HS-27A (cell line): ENCODE measurements at places on chromosomes 12 and 14.

DNA sequence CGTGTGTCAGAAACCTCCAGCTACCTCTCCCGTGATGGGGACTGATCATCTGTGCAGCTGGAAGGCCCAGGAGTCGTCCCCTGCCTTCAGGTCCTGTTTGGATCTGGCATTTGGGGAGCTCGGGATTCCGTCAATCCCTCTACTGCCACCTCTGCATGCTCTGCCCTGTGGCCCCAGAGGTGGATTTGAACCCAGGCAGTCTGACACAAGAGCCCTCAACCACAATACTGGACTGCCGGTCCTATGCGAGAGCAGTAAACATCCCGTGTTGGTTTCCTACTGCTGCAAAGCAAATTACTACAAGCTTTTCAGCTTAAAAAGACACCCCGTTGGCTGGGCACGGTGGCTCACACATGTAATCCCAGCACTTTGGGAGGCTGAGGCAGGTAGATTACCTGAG lies 121.9 kb upstream of the FKBP4 start:
- no peak for DNase-seq

DNA sequence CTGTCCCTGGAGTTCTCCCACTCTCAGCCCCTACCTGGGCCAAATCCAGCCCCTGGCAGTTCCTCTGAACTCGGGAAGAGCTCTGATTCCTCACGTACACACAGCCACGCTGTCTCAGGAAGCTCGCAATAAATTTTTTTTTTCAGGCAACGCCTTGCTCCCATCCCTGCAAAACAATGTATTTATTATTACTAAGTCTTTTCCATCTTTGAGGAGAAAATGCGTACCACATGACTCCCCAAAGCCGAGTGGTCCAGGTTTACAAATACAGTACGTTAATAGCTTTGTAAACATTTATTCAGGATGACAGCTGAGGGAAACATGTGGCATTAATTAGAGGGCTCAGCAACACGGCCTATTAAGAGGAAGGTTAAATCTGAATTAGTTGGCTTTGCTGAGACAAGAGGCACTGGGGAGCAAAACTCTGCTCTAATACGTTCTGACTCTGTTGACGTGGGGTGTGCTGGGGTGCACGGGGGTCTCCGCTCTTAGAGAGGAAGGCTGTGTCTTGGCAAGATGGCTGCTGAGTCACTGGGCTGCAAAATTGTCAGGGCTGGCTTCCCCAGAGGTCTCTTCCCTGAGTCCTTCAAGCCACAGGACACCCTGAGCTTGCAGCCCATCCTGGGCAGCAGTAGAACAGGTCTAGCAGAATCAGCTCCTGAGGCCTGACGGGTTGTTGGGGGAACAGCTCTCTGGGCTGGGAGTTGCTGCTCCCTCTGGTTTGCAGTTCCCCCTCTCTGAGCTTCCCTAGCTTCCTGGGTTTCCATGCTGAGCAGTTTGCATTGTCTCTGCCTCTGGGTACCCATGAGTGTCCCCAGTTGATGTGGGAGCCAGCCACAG lies 185.2 kb upstream of the TBX3 start:
- DNase-seq: no peak

GRCh38 chr14:89207925-89208328 lies 209.1 kb downstream of the FOXN3 start:
- DNase-seq: no peak

- no peak for DNase-seq
Observed at GRCh38 chr14:24630087-24630871, 3.7 kb downstream of the GZMB start.

DNA sequence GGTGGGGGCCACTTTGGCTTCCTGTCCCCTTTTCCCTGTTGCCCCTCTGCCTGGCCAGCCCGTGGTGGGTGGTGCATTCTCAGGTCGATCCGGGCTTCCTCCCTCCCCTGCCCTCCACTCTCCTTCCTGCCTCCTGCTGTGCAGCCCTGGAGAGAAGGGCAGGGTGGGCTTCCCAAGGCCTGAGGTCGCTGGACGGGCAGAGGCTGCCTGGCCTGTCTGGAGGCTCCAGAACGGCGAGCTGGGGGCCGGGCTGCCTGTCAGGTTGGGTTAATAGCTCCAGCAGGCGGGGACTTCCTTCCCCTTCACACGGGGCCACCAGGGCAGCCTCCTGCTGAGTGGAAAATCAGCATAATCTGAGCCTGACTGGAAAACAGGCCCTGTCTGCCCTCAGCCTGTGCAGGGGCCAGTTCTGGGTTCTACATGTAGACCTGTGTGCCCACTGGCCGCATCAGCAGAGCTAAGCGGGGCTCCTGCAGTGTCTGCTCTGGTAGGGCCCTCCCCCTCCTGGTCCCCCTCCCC lies 11.3 kb downstream of the KIF26A start:
- no peak for DNase-seq

- no peak for DNase-seq
Observed at GRCh38 chr12:132559652-132560363, 50.6 kb downstream of the LRCOL1 start.

DNA sequence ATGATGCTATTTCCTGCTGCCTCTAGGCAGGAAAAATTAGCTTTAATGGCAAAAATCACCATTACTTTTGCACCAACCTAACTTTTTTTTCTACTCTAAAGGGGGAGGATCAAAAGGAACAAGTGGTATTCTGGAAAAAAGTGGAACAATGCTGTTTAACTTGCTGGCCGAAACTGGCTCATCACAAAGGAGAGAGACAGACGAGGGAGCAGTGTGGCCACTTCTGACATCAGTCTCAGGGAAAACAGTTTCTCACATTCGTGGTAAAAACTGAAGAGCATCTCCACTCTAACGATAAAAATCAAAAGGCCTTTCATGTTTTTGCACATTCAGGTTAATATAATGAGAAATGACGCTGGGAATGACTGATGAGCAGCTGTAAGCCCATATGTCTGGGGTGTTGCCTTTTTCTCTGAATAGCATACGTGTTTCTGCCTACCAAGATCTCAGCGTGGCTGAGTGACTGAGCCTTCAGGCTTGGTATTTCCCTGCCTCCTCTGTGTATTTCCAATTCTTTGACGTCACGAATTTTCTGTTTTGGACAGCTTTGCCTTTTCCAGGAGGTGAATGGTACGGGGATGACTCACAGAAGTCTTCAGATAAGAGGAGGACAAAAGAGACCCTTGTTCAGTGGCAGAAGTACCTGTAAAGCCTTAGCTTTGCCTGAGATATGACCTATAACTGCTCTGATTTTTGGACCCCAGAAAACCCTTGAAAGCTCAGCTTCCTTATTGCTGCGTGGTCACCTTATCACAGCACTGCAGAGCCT lies 358.8 kb downstream of the GLT1D1 start:
- DNase-seq: no peak

DNA sequence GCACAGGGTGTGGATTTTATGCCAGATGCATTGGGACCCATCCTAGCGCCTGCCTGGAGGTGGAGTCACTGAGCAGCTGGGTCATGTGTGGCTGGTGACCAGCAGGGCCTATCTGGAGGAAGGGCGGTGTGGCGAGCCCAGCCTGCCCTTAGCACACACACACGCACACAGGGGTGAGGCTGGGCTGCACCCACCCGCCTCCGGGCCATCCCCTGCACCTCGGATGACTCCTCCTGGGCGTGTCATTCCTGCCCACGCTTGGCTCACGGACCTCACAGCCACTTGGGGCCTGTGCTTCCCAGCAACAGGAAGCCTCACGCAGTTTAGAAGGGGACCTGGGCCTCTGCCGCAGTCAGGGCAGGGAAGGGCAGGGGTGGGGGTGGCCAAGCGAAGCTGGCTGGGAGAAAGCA lies 36.2 kb upstream of the FZD10 start:
- DNase-seq: no peak

- DNase-seq: peak; percentile 41
Observed at GRCh38 chr12:64893961-64894360, 69.5 kb downstream of the TBC1D30 start.

DNA sequence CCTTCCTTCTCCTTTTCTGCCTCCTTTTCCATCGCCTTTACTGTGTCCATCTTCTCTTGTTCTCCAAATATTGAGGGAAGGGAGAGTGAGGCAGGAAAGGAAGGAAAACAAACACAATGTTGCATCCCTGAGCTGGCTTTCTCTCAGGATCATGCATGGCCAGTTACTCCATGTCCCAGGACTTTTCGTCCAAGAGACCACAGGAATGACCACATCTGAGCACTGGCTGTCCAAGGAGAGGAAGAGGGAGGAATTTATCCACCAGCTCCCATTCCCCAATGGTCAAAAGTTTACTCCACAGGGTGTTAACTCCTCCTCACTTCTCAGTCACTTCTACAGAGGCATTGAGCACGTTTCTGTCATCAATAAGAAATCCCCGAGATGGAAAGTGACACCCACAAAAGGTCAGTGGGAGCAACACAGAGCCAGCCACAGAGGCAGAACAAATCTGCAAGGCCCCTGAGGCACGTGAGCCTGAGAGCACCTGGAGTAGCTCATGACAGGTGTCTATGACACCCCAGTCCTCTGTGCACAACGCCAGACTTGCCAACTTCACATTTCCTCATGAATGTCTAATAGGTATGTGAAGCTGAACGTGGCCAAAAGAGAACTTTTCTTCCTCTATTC lies 177.3 kb upstream of the NUDT4 start:
- no peak for DNase-seq

DNA sequence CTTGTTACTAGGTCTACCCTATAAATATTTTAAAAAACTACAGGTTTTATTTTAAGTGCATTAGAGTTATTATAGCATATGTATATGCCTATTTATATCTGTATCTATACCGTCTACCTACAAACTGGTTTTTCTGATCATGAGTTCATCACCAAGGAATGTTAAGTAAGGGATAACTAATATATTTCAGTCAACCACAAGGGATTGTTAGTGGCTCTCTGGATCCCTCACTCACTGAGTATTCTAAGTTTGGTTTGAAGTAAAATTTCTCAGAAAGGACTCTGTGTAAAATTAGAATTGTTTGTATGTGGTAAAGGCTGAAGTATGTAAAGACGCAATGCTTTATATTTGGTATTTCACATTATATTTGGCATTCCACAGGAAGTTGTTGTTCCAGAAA lies 4.8 kb downstream of the EPYC start:
- DNase-seq: no peak

- DNase-seq: no peak
Observed at GRCh38 chr12:22262309-22262708, 72.2 kb downstream of the ST8SIA1 start.

DNA sequence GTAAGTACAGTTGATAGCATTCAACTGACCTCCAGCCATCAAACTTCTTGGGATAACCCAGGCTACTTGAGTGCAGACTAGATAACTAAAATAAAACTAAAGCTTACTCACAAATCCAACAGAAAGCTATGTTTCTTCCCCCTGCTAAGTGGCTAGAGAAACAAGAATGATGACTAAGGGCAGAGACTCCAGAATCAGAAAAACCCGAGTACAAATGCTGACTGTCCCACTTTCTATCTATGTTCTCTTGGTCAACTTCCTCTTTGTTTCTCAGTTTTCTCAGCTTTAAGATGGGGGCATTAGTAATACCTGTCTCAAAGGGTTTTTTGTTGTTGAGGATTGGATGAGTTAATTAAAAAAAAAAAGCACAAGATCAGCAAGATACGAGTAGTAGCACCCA lies 6.1 kb upstream of the NUAK1 start:
- DNase-seq: no peak

- no peak for DNase-seq
Observed at GRCh38 chr12:132550014-132550802, 60.2 kb downstream of the LRCOL1 start.

GRCh38 chr14:81990312-81990761 lies 456.7 kb upstream of the SEL1L start:
- peak; percentile 5 for DNase-seq

DNA sequence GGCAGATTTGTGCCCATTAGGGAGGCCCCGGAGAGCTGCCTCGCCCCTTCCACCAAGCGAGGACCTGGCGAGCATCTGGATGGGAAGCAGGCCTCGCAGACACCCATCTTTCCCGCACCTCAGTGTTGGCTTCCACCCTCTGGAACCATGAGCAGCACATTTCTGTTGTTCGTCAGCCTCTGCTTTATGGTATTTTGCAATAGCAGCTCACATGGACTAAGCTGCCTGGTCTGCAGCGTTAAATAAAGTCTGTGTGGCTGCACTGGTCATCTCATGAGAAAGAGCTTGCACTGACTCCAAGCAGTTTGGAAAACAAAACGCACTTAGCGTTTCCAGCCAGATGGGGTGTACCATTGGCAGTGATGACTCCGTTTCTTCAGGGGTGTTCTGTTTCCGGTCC lies 75.8 kb downstream of the GLT1D1 start:
- DNase-seq: no peak

DNA sequence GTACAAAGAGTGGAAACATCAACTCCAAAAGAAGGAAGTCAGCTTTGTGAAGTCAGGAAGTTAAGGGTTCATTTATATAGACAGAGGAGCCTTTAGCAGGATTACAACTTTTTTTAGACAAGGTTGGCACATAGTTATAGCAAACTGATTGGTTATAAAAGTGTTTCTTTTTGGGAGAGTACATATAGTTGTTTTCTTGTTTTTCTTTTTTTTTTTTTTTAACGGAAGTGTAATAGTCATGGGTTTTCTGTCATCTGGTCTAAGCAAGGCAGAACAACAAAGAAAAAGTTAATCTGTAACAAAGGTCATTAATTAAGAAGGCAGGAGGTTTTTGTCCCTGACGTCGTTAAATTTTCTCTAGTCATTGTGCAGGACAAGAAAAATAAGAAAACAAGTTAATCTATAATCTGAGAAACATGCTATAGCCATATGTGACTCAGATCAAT lies 13.0 kb upstream of the MFAP5 start:
- DNase-seq: no peak

GRCh38 chr14:71244341-71244740 lies 337.1 kb downstream of the PCNX1 start:
- no peak for DNase-seq

GRCh38 chr14:29235991-29236390 lies 469.4 kb downstream of the FOXG1 start:
- no peak for DNase-seq

DNA sequence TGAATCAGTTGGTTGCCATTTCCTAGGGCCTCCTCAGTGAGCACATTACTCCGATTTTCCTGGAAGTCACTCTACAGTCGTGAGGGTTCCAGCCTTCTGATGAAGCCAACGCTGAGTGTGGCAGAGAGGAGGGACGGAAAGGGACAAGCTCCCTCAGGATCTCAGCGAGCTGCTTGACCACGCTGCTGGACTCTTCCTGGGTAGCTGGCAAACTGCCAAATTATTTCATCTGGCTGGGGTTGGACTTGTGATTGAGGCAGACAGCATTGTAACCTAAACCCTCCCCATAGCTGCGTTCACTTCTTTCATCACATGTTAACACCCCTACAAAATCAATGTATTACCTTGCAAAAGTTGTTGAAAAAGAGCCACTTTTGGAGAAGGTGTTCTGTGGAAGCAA lies 69.6 kb upstream of the CHST11 start:
- no peak for DNase-seq

DNA sequence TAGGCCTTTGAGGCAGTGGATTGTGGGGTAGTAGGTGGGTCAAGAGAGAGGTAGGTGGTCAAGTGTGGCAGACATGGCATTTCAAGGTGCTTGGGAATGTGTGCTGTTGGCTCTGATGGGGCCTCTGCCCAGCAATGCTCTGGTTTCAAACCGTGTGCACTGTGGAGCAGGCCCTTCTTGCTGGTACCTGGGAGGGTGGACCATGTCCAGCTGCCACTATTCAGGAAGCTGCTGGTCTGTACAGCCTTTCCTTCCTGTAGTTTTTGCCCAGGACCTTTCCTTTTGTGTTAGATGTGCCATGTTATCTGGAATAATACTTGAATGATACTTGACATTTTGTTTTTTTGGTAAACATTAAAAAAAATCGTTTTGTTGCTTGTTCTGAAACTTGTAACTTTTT lies 14.8 kb downstream of the RIMKLB start:
- no peak for DNase-seq

GRCh38 chr12:54421879-54422250 lies 2.8 kb upstream of the ITGA5 start:
- no peak for DNase-seq
